Peyer's patch (tissue), 4 donors: ENCODE measurements at places on chromosomes 5 and 9.
A peak's percentile ranks its signal among the peaks of the same experiment; 100 is the strongest.

GRCh38 chr9:134210908-134211810 is 46.8 kb upstream of the RNU6ATAC start:
- no peak for DNase-seq

GRCh38 chr5:119570910-119571309 is 58.4 kb upstream of the FAM170A start:
- no peak for DNase-seq

DNA sequence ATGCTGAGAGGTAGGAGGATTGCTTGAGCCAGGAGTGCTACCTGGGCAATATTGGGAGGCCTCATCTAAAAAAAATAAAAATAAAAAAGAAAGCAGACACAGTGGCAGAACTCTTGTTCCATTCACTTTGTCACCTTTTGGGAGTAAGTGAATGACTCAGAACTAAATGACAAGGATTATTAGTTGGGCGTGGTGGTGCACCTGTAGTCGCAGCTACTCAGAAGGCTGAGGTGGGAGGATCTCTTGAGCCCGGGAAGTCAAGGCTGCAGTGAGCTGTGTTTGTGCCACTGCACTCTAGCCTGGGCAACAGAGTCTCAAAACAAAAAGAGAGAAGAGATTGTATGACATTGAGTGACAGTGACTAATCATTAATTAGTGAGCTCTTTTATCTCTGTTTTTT is 34.1 kb downstream of the MCCC2 start:
- DNase-seq: peak; percentile 53

DNA sequence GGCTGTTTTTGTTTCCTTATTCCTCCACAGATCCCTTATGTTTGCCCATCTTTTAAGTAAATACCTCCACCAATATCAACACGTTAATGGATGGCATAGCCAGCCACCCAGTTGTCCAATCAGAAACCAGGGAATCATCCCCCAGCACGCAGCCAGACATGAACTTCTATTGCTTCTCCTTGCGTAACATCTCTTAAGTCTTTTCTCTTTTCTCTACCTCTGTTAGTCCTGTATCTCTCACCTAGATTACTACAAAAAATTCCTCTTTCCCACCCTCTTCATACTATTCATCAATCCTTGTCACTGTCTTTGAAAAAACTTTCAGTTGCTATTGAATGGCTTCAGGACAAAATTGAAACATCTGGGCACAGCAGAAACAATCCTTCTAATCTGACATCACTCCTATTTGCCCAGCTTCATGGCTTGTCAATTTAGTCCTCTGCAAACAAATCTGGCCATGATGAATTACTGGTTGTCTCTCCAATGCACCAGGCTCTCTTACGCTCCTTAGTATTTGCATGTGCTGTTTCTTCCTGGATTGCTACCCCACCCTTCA is 349.3 kb downstream of the RAB3C start:
- no peak for DNase-seq

- no peak for DNase-seq
Measured at GRCh38 chr5:90534922-90535321, 5.5 kb upstream of the LYSMD3 start.

DNA sequence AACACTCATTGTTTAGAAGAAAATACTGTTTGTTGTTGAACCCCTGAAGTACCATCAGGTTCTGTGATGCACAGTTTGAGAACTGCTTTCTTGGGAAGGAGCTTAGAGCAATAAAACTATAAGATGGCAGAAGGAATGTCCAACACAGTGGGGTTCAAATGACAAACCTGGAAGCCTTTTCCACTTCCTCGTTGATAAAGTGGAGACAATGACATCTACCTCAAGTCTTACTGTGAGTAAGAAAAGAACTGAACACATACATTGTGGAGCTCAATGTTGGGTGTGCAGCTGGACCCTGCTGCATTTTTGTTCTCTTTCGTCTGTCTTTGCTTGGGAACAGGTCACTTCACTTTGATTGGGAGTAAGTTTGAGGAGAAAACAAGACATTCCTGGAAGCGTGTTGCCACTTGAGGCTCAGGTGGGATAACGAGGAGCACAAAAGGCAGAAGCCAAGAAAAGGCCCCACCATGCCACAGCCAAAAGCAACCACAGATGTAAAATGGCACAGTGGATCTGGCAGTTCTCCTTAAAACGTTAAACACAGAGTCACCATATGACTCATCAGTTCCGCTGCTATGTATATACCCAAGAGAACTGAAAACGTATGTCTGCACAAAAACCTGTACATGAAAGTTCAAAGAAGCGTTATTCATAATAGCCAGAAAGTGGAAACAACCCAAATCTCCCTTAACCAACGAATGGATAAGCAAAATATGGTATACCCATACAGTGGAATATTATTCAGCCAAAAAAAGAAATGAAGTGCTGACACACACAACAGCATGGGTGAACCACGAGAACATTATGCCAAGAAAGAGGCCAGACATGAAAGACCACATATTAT is 42.9 kb upstream of the SUB1 start:
- DNase-seq: no peak

- DNase-seq: no peak
Measured at GRCh38 chr5:88875341-88876234, 7.4 kb downstream of the MEF2C start.

GRCh38 chr5:71925608-71926091 is 181.6 kb upstream of the MAP1B start:
- DNase-seq: no peak

GRCh38 chr5:132669455-132669820 is 4.4 kb upstream of the IL4 start:
- DNase-seq: no peak

DNA sequence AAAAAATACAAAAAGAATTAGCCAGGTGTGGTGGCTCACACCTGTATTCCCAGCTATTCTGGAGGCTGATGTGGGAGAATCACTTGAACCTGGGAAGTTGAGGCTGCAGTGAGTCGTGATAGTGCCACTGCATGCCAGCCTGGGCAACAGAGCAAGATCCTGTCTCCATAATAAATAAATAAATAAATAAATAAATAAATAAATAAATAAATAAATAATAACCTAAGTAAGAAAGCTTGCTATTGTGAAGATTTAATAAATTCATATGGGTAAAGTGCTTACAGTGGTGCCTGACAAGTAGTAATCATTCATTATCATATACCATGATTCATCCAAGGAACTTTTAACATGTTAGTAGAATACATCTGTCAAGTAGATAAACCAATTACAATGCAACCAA is 13.4 kb downstream of the SVEP1 start:
- no peak for DNase-seq

DNA sequence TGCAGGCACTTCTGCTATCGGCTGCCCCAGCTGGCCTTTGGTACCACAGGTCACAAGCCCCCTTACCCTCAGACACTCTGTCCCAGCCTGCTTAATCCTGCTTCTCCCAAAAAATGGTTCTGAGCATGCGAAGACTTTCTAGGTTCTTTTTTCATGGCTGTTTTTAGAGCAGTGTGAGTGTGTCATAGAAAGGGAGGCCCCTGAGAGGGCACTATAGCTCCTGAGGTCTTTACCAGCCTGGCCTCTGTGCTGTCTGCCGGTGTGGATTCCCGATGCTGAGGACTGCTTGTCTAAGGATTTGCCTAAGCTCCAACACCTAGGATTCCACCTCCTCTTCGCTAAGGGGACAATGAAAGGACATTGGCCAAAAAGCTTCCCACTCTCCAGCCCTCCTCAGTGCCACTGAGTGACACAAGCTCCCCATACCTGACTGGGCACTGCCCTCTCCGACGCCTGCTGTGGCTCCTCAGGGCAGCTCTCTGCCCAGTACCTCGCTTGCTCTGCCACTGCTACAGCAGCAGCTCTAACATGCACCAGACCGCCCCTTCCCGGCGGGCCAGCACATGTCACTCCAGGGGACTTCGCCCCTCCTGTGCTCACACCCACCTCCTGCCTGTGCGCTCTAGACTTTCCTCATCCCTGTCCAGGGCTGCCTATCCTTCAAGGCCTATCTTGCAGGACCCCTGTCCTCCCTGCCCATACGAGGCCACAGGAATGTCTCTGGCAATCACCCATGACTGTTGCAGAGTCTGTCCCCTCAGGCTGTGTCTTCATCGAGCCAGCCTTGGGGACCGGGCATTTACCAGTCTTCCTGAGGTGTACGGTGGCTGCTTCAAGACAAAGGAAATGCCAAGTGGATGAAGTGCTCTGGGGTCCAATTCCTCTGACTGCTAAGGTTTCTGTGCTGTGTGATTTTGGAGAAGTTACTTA is 21.0 kb downstream of the MACROH2A1 start:
- no peak for DNase-seq

GRCh38 chr5:177362610-177363507 is 5.1 kb downstream of the RGS14 start:
- DNase-seq: peak; percentile 74

- no peak for DNase-seq
Measured at GRCh38 chr9:124492818-124493217, 14.4 kb downstream of the NR5A1 start.

- no peak for DNase-seq
Measured at GRCh38 chr5:77095189-77095588, 8.1 kb upstream of the ZBED3 start.

- DNase-seq: peak; percentile 62
Measured at GRCh38 chr9:74824654-74825053, 63.1 kb downstream of the TRPM6 start.

GRCh38 chr5:114467729-114468128 is 105.9 kb downstream of the KCNN2 start:
- DNase-seq: no peak

- no peak for DNase-seq
Measured at GRCh38 chr9:18487611-18488010, 13.7 kb downstream of the ADAMTSL1 start.

GRCh38 chr5:150848271-150848670 is 1.9 kb downstream of the IRGM start:
- DNase-seq: no peak

DNA sequence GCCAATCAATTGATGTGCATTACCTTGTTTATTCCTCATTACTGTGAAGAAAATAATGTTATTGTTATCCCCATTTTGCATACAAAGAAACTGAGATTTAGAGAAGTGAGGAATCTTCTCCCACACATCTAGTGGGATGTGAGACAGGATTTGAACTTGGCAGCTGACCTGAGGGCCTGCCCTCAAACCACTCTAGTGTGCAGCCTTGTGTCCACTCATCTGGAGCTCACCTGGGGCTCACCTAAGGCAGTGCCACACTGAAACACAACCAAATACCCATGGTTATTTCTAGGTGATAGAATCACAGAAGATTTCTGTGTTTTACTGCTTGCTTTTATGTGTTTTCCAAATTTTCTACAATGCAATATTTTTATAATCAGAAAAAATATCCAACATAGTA is 94.7 kb upstream of the SAP30L start:
- no peak for DNase-seq

DNA sequence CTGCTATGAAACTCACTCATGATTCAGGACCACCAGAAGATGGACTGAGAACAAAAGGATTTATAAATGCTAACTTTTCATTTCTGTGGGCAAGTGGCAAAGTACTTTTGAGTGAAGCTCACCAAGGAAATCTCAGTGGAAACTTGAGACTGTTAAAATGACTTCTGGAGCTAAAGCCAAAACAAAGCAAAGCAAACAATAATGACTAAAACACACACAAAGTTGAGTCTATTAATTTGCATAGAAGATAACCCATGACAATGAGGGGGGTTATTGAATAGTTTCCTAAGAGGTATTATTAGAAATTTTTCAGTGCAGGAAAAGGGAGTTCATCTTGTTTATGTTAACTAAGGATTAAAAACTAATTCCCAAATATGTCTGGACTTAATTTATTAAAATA is 612.8 kb upstream of the FAM174A start:
- DNase-seq: no peak

DNA sequence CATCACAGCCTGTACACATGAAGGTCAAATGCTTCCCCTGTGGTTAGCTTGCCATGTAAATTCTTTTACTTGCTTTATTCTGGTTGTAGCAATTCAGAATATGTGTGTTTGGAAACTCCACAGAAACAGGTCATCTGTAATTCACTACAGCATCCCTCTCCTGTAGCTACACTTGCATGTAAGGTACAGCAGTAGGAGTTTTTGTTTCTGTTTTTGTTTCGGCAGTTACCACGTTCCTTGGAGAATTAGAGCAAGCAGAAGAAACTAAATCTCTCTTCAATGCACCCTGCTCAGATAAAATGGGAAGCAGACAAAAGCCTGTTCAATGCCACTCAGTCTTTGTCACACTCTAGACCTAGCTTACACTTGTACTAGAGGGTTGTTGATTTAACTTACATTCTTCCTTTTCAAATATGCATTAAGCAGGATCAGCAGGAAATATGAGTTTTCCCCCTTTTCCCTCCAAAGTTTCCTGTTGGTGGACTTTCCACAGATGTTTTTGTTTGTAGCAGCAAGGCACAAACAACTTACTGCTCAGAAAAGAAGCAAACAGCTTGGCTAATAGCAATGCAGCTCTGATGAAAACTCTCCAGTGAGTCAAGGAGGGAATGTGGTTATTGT is 80.9 kb downstream of the YIPF5 start:
- DNase-seq: no peak

DNA sequence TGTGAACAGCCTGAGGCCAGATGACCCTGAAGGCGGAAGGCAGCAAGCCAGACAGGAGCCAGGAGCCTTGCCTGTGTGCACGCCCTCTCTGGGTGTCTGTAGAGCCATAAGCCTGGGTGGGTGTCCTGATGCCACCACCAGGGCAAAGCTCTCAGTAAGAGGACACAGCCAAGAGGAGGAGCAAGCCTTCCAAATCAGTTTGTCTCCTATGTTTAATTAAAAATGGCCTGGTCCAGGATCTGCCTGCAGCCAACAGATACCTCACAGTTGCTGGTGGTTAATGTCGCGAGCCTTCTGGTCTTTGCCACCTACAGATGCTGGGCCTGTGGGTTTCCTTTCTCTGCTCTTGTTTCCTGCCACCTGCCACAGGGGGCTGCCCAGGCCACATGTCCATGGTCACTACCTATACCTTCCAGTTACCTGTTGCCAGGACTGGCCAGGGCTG is 56.9 kb downstream of the SYK start:
- no peak for DNase-seq

GRCh38 chr9:3758816-3759576 is 233.2 kb upstream of the RFX3 start:
- DNase-seq: no peak

- no peak for DNase-seq
Measured at GRCh38 chr5:89484962-89485361, 602.0 kb upstream of the MEF2C start.

DNA sequence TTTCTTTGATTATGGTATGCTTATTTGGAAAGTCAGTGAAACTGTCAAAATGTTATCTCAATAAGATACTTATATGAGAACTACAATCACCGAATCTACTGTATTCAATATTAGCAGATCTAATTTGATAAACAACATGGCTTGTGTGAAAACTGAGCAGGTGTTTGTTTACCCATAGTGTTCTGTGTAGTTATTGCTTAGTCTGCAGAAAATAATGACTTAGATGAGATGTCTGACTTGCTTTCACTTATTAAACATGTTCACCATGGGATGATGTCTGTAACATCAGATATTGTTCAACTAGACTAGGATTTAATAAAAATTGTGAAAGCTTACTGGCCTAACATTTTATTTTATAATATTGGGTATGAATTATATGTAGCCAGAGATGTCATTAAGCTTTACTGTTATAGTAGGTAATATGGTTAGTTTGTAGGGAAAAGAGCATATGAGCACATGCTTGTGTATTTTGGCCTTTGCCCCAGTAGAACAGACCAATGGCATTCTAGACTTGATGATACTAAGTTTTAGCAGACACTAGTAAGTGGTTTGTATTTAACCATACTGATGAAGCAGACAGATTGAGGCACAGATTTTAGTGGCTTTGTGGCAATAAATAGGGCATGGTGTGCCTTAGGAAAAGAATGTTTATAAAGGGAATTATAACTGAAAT is 16.4 kb downstream of the SUB1 start:
- DNase-seq: no peak

GRCh38 chr5:57174890-57175510 is 1.1 kb downstream of the GPBP1 start:
- DNase-seq: no peak
